ENCODE measurements at places on chromosomes 11 and 22.
A peak's percentile ranks its signal among the peaks of the same experiment; 100 is the strongest.

DNA sequence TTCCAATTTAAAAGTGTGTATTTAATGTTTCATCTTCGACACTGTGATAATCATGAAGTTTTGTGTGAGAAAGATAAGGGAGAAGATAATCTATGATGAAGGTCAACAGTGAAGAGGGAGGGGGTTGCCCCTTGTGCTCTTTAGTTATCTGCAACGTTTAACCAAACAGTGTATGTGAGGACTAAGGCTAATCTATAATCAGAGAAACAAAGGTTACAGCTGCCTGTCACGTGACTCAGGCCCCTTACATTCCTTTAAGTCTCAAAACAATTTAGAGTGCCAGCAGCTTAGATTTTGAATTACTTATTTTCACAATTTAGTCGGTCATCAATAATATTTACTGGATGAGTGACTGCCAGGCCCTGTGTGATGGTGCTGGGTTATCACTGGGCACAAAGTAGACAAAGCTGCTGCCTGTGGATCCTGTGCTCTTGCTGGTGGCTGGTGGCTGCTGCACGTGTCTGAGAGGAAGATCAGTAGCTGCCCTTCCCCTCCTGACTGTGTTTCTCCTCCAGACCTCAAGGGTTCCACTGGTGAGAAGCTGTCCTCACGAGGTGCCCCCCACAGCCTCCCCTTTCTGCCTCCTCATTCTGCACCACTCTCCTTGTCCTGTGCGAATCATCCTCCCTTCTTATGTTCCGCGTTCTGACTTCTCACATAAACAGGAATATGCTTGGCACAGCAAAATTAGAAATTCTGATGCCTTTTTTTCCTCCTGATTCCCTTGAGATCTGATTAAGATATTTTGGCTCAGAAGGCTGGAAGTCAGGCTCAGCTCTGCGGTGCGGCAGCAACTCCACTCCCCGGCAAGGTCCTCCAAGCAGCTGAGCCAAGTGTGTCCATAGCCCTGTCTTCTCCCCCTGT lies 331.1 kb upstream of the B3GAT1 start:
- DNase-seq, result peak; percentile 17

DNA sequence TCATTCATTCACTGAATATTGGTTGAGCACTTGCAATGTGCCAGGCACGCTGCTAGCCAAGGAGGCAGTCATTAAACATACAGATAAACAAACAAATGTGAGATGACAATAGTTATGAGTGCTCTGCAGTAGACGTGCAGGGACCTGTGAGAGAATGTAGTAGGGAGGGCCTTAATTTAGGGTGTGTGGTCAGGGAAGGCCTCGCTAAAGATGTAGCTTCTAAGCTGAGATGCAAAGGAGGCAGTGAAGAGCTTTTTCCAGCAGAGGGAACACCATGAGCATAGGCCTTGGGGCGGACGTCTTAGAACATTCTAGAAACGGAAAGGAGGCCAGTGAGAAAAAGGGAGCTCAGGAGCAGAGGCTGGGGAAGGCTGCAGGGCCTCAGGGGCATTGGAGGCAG lies 789 bp upstream of the NCF4 start:
- peak; percentile 20 for DNase-seq

- DNase-seq, result peak; percentile 44
Measured at GRCh38 chr11:94897330-94897768, 76.0 kb downstream of the CWC15 start.

GRCh38 chr11:115974703-115975102 lies 470.5 kb upstream of the CADM1 start:
- DNase-seq, result no peak

DNA sequence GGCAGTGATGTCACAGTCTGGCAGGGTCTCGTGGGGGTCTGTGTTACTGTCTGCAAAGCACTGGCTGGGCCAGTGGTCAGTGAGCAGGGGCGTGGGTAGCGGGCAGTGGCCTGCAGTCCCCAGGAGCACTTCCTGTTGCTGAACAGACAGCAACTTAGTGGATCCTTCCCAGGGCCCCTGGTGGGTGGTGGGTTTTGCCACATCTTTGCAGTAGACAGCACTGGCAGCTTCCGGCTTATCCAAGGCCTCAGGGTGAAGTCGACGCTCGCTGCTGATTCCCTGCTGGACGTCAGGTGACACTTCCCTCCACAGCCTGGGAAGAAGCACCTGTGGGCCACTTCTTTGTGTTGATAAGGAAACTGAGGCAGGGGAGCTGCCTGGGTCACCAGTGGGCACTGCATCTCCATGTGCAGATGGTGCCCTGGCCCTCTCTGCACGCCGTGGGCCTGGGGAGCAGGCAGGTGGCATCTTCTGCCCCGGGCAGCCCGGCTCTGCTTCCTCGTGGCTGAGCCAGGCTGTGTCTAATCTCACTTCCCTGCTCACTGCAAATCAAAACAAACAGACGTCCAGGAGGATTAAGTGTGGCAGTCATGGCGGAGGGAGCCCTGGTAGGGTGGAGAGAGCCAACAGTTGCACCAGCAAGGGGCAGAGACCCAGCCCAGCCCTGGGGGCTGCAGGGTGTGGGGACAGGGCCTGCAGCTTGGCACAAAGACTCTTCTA lies 79.8 kb downstream of the KCNQ1 start:
- DNase-seq, result no peak
